ENCODE measurements at places on chromosomes 2 and 18. TPM values are rescaled to one million over a fixed set of nuclear protein-coding genes. Genes with fewer than 3 reads are reported as not detected.

LBX2 gene
- total RNA-seq: 1.0 TPM

DNA sequence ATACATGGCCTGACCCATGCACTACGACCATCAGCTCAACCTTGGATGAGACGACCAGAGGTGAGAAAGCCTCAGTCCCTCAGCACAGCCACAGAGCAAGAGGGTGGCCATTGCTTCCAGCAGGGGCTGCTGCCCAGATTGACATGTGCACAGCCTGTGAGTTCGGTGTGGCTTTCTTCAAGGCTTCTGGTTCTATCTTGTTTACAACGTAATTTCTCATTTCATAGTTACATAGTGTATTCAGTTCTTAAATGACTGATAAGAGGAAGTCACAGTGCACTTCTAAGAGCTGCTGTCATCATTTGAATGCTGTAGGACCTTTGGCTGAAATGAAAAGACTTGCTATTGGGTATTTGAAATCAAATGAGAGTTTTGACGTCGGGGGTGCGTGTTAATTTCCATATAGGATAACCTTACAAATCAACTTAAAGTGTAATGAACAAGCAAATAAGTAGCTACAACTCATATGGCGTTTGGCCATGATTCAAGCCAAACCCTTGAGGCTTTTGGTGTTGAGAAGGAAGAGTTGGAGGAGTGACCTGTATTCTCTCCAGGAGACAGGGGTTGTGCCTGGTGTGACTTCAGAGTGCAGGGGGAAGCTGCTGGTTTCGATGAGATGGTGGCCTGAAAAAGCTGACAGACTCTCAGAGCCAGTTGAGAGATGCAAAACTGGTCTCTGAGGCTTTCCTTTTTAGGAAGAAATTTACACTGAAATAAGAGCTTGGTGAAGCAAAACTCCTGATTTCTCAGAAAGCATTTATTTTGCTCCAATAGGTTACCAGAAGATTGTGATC is 51.0 kb downstream of the TSHZ1 start:
- no peak for DNase-seq

RSAD2 gene
- total RNA-seq: 0.56 TPM

DNA sequence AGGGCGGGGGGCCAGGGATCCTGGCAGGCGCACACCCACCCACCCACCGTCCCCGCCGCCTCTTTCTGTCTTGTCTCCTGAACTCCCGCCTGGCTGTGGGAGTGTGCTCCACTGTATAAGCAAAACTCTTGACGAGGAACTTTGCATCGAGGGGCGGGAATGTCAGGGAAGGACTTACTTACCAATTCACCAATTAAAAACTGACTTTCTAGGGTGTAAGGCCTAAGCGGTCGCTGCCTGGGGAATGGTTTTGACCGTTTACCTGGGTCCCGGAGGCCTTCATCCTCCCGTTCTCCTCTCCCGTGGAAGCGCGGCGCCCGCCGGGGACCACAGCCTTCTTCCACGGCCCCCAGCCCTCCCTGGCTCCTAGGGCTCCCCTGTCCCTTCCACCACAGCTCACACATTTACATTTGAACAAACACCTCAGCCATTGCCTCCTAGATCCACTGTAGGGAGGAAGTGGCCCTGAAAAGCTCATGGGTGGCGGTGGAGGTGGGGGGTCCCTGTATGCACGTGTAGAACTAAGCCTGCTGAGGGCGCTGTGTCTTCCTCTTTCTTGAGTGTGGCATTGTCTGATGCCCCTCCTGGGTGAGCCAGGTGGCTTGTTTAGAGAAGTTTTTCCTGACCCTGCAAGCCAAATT is 8.9 kb downstream of the ASIC4 start:
- DNase-seq: no peak

GRCh38 chr18:50508228-50508627 is 51.7 kb upstream of the MAPK4 start:
- DNase-seq: no peak

DNA sequence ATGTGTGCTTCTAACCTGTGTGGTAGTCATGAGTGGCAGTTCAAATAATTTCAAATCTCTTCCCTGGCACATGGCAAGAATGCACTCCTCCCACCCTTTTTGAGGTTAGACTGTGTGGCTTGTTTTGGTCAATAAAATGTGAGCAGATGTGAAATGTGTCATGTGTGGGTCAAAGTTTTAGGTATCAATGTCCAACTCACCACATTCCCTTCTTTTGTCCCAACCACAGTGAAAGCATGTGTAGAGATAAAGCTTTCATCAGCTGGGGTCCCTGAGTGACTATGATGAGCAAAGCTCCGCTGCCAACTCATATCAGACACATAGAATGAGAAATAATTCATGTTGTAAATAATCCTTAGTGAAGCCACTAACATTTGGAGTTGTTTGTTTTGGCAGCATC is 118.2 kb downstream of the PAX3 start:
- DNase-seq: no peak

- DNase-seq: no peak
Observed at GRCh38 chr2:137976274-137976673, 12.0 kb downstream of the HNMT start.
